Stimulated activated CD4-positive, alpha-beta T cell treated with anti-CD3 and anti-CD28 coated beads, TNF-alpha, amount 100 ng/mL, for 24 hours (primary cell): ENCODE measurements at places on chromosomes 2 and 18.

DNA sequence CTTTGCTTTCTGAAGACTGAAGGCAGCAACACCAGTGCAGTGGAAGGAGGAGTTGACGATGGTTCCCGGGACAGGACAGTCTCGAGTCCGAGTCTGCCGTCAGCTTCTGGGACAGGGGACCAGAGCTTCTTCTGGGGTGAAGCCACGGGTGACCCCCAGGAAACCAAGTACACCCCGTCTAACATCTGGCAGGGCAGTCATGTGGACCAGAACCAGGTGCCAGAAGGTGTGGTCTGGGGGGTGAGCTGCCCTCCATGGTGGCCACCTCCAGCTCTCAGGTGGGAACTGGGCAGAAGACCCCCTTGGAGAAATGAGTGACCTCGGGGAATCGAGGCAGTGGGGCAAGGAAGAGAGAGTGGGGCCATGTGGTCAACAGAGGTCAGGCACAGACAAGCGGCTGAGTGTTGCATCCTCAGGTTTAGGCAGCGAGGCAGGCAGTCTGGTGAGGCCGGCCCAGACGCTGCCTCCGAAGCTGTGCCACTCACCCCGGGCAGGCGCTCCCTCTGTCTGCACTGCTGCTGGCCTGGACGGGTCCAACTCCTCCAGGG, 204.3 kb downstream of the HDAC4 start:
- DNase-seq: no peak

DNA sequence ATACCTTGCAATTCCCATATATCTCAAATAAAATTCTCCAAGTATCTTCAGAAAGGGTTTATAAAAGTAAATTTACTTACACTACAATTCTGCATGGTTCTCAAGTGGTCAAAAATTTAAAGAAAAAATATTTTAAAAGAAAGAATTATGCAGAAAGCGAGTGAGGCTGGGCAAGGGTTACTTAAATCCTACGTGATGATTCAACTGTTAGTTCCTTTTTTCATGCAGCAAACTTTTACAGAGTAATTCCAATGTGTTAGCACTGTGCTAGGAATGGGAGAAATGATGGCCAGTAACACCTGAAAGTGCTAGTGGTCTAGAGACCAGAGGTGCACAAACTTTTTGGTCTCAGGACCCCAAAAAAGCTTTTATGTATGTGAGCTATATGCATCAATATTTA, 133.4 kb downstream of the ATAD2B start:
- DNase-seq: no peak

DNA sequence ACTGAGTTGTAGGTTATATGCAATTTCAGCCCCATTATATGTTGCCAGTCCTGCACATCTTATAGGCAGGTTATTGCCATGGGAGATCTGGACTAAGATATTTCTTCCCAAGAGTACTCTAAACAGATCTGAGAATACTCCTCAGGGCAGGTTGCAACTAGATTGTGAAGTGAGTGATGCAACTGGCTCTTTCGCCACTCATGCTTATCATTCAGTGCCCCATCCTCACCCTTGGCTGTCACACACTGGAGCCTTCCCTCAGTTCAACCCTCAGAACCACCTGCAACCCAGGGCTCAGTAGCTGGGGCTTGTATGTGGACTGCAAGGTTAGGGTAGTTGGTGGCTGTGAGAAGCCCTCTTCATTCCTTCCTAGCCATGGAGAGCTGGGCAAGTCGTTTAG, 14.1 kb downstream of the MERTK start:
- DNase-seq: no peak

DNA sequence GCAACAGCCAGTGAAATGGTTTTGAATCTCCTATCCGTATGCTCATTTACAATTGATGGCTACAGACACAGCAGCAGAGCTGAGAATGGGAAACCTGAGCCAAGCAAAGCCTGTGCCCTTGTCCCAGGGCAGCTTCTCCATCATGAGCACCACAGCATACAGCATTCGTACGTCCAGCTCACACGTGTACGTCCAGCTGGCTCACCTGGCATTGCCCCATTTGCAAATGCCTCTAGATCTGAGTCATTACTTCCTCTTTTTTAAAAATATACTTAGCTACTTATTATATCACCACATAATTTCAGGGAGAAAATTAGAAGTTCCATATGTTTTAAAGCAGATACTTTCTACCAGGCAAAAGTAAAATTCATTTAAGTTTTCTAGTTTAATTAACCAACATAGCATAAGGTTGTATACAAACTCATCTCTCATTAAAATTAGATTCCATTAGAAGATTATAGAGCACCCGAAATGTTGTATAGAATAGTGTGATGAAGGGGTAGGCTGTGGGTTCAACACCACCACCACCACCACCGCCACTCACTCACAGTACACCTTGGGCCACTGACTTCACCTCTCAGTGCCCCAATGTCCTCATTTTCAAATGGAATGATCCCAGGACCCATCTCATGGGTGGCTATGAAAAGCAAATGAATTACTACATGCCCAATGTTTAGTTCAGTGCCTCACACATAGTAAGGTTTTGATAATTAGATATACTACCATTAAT, 31.4 kb upstream of the TMEM177 start:
- no peak for DNase-seq

GRCh38 chr2:73266061-73266901, 18.0 kb downstream of the FBXO41 start:
- no peak for DNase-seq

DNA sequence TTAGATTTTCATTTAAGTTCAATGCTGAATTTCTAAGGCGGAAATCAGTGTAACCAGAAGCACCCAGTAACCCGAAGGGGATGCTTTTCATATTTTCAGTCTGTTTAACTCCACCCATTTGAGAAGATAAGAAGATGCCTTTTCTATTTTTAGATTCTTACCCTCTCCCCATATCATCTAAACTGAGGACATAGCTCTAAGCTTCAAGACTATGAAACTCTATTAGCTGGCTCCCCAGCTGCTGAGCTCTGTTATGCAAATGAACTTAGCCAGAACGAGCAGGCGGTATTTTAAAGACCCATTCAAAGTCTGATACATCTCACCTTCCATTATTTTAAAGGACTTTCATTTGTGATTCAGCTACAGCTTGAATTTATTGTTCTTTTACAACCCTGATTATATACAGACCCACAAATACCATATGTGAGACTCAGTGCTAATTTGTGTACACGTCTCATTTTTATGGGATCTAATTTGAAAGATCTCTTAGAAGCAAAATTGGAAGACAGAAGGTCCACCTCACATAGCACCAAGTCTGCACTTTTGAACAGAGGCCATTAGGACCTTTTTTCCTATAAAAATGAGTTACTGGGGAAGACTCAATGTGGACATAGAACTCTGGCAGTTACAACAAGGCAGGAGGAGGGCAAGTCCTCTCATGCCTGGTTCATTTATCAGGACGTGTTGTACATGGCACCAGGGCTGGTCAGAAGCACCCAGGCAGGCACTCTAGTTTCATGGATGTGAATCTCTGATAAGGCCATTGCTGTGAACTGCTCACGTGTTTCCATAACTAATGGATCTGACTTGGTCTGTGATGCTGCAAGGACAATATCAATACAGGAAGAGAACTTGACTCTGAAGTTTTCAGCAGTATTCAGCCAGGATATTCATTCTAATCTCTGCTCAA, 16.3 kb downstream of the CDC42EP3 start:
- no peak for DNase-seq

- DNase-seq: no peak
Measured at GRCh38 chr18:54161267-54161666, 63.2 kb downstream of the MBD2 start.

GRCh38 chr18:25164848-25165811, 186.8 kb downstream of the ZNF521 start:
- no peak for DNase-seq

GRCh38 chr2:11370377-11371091, 26.1 kb upstream of the ROCK2 start:
- no peak for DNase-seq

GRCh38 chr18:7789856-7790552, 222.9 kb downstream of the PTPRM start:
- no peak for DNase-seq

GRCh38 chr2:227036527-227036926, 127.5 kb downstream of the COL4A4 start:
- DNase-seq: no peak

DNA sequence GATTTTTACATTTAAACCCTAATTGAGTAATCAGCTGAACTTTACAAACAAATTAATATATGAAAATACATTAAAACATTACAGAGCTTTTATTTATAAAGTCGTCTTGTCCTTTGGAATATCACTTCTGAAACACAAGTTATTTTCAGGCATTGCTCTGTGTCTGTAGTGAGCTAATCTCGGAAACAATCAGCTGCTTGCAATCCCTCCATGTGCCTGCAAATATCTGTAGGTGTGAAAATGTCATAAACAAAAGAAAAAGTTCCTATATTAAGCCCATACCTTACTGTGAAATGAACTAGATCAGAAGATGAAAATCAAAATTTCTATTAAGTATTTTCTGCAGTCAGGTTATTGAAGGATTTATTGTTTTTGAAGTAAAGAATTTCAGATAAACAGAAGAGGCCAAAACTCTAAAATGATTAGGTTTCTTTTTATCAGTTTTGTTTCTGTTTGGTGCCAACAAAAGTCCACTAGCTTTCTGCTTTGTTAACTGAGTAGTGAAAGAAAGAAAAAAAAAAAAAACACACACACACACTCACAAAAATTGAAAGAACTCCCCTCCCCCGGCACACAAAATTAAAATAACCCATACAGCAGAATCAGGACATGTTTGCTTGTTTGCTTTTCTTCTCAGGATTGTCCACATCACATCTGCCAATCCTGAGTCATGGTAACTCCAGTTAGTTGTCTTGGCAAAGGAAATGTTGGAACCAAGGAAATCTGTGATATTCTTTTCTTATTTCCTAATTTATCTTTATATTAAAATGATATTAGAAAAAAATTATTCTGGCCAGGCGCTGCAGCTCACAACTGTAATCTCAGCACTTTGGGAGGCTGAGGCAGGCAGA, 627.0 kb upstream of the SLC39A10 start:
- no peak for DNase-seq

DNA sequence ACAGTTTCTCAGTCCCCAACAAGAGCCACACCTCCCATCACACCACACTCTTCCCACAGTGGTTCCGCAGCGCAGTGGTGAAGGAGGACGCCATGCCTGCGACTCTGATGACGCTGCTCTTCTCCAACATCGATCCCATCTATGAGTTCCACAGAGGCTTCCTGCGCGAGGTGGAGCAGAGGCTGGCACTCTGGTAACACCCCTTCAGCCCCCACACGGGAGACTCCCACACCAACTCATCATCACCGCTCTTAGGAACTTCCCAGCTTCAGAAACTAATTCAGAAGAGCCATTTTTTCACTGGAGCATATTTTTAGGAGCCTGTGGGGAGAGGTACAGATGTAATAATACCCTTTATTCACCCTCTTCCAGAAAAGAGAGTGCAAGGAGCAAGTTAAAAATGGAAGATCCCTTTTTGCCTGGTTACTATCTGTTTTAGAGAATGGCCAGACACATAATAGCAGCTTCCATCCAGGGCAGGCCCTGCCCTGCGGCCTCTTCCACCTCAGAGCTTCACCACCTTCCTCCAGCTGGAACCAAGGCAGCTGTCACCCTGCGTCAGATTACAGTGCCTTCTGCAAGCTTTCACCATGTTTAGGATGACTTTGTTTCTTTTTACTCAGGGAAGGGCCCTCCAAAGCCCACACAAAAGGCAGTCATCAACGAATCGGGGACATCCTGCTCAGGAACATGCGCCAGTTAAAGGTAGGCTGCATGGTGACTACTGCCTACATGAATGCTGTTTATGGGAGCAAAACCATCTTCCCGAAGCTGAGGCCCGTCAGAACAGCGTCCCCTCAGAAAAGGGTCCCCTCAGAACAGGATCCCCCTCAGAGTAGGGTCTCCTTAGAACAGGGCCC, 44.9 kb downstream of the STK25 start:
- DNase-seq: no peak
